ENCODE measurements at places on chromosomes 6 and 20.
A peak's percentile ranks its signal among the peaks of the same experiment; 100 is the strongest.

GRCh38 chr20:46350201-46350985, 42.1 kb upstream of the CDH22 start:
- peak; percentile 91 for DNase-seq

DNA sequence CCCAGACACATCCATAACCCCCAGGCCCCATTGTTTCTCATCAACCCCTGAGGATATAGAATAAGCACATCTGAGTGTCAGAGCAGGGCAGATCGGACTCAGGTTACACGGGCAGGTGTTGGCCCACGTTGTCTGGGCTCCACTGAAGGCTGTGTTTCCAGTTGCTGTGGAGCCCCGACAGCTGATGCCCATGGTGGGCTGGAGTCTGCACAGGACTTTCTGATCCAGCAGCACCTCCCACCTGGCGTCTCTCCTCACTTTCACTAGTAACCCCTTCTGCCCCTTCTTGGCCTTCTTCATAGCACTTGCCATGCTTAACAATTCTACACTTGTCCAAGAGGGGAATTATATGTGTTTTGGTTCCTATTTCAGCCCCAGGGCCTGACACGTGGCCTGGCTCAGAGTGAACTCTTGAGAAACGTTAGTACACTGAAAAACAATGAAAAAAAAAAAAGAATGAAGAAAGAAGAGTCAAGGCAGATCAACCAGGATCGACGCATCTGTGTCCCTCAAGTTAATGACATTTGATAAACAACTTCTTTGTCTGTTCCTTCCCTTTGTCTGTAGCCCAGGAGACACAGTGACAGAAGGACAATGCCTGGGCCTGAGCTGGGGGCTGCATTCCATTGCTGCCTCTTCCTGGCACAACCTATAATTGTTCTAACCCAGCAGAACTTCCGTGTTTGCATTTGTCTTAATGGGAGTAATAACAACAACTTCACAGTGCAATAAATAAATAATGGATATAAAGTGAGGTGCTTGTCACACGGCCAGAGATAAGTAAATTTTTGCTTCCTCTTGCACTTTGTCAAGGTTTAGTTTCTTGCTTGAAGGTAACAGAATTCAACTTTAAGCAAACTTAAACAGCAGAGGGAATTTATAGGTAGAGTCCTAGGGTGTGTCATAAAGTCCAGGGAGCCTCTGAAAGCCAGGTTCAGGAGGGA, 224.2 kb upstream of the SSTR4 start:
- DNase-seq, result no peak

GRCh38 chr6:44034391-44034861, 92.8 kb downstream of the MRPL14 start:
- DNase-seq, result no peak

GRCh38 chr6:18792866-18793265, 405.7 kb downstream of the RNF144B start:
- DNase-seq, result no peak

DNA sequence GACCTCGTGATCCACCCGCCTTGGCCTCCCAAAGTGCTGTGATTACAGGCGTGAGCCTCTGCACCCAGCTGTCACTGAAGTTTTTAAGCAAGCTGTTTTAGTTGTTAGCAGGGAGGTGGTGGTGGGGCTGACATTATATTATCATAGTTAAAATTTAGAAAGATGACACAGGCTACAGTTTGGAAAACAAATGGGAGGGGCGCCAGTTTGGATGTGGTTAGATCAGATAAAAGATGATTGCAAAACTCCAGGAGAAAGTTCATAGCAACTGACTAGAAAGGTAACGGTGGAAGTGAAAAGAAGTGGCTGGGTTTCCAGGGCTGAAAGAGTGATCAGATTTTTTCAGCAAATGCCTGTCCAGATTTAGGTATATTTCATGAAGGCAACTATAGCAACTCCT, 311.9 kb upstream of the CITED2 start:
- no peak for DNase-seq

GRCh38 chr20:1391640-1392442, 1.0 kb downstream of the FKBP1A start:
- DNase-seq, result peak; percentile 44

DNA sequence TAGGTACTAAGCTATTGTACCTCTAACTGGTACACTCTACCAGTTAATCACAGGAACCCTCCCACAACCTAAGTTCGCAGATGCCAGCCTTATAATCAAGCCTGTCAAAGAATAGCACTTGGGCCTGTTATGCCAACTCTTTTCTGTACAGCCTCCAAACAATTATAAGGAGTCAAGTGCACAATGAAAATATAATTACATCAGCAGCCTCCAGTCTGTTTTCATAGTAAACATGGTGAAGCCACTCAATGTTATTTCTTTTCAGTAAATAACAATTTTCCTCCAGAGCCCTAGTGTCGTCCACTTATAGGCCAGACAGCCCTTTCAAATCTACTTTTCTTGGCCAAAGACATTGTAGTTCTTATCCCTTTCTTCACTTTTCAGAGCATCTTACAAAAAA, 82.7 kb upstream of the CARMIL1 start:
- DNase-seq, result peak; percentile 22

DNA sequence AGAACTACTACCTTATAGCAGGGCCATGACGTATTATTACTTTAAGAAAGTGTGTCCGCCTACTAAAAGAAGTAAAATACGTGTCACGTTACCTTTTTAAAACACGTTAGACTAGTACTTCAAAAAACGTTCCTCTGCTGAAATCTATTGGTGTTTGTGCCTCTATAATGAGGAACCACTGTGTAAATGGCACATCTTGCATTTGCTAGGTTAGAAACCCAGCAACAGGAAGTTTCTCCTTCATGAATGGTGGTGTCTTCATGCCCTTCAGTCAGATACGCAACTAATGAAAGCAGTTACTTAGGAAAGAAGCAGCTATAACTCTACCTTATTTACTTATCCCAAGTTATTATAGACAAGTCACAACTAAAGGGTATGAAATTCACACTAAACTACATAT, 343.5 kb downstream of the RNGTT start:
- no peak for DNase-seq

- no peak for DNase-seq
These were observed 16.4 kb upstream of the NT5DC1 start for GRCh38 chr6:116084284-116084683.

DNA sequence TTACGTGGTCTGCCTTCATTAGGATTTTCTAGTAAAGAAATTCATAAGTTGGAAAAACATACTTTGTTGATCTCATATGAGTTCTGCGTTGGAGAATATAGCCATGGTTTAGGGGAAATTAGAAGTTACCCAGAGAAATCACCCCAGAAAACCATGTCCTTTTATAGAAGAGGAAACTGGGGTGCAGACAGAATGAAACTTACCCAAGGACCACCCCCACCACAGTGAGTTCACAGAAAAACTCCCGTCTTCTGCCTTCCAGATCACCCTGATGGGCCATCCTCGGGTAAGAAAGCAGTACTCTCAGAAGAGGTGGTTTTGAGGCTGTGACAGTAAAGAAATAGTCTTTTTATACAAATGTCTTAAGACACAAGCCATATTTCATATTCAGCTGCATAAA, 25.1 kb upstream of the MAFB start:
- no peak for DNase-seq

DNA sequence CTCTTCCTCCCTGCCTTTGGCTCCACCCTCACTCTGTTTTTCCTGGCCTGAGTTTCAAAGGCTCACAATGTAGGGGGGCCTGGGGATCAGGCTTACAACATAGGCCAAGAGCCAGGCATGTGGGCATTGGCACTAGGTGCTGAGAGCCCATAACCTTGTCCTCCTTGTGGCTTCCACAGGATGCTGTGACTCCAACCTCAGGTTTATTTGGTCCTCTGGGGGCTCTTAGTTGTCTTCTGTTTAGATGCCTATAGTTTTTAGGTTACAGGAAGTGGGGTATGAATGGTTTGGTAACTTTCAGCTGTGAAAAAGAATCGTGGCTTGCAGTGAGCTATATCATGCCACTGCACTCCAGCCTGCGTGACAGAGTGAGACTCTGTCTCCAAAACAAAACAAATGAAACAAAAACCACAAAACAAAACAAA, 25.6 kb downstream of the MMP24 start:
- DNase-seq, result no peak

GRCh38 chr6:52493669-52494068, 73.5 kb downstream of the EFHC1 start:
- no peak for DNase-seq

All from Caki2 (cell line).